ENCODE measurements at places on chromosomes 7 and 10.

DNA sequence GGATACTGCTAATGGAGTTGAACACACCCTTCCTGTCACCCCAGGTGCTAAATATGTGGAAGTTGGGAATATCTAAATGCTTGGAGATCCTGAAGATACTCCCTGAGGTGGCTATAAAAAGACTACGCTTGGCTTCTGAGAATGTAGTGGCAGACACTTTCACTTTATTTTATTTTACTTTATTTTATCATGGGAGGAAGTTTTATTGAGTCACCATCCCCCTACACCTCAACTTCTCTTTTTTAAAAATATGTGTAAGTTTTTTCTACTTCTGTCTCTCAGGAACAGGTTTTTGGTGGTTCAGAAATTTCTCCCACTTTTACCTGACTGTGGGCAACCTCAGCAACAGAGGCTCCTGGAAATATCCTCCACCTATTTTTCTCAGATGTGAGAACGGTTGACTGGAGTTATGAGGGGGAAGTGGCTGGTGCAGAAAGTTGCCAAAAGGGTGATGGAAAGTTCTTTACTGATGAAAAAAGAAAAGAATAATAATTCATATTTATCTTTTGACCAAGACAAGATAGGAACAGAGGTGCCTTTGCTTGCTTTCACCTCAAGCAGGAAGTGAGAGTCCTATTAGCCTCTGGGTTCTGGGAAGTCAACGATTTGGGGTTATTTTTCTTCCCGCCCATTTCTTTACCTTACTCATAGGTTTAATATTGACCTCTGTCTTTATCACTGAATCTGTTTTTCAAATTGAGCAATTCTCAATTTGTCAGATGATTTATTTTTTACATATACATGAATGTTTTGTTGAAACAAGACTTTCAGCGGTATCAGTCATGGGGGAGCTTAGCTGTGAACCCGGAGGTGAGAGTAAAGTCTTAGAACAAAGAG is 103.6 kb downstream of the AHR start:
- no peak for DNase-seq

- DNase-seq = no peak
Observed at GRCh38 chr10:71494980-71495381, 98.3 kb downstream of the CDH23 start.

DNA sequence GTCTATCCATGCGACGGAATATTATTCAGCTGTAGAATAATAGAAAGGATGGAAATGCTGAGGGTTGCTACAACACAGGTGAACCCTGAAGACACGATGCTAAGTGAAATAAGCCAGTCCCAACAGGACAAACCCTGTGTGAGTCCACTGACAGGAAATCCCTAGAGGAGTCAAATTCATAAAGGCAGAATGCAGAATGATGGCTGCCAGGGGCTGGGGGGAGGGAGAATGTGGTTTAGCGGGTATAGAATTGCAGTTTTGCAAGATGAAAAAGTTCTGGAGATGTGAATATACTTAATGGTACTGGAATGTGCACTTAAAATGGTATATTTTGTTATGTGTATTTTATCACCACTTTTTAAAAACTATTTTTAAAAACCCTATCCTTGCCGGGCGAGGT is 36.9 kb upstream of the DOCK1 start:
- DNase-seq = no peak

- no peak for DNase-seq
Observed at GRCh38 chr10:125548878-125549277, 134.1 kb downstream of the TEX36 start.

GRCh38 chr7:73716318-73716890 is 3.1 kb downstream of the STX1A start:
- no peak for DNase-seq

DNA sequence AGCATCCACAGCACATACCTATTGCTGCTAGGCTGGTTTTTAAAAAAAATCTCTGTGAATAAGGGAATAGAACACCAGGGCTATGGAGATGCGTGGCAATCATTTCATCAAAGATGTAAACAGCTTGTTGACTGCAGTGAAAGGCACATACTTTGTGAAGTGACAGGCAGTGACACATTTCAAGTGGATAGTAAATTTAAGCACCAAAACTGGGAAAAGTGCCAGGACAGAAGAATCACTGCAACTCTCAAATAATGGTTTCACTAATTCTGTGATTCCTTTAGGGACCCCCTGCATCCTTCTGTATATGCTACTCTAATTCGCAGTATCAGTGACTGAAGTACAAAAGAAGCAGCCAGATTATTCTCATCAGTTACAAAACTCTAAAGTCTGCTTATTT is 145.2 kb upstream of the KLF14 start:
- DNase-seq = no peak

DNA sequence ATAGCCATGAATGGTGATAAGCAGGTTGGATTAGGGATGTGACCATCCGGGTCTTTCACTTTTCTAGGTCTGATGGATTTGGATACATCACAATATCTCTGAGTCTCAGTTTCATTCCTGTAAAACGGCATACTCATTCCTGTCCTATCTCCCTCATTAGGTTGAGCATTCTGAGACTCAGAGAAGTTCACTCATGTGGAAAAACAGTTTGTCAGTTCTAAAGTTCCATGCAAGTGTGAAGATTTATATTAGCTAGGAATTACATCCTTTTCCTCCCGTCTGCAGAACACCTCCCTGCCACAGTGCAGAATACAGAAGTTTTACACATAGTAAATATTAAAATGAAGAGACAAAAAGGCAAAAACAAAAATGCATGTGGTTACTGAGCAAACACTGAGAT is 94.2 kb upstream of the SLC25A13 start:
- DNase-seq = no peak

DNA sequence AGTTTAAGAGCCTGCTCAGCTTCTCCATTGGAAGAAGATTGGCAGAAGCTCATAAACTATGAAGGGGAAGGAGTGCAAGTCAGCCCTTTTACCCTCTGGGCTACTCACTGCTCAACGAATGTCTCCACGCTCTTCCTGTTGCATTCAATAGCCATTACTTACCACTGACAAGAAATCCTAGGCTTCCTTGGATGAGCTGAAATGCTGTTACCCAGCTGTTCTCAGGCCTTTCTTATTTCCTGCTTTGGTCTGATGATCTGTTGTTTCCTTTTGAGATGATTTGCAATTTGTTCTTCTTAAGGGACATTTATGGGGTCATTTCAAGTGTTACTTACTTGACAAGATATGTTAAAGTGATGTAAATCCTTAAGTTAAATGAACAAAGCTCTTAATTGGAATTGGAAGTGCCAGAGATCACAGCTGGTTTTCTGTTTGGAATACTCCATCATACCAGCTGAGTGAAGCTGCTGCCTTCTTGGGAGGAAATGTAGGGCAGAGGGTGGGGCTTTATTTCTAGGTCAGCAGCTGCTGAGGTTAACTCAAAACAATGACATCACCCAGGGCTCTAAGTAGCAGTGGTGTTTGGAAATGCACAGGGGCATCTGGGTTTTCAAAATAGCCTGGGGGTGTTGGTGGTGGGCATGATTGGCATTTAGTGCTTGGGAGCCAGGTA is 170.0 kb downstream of the PRKCQ start:
- DNase-seq = no peak

DNA sequence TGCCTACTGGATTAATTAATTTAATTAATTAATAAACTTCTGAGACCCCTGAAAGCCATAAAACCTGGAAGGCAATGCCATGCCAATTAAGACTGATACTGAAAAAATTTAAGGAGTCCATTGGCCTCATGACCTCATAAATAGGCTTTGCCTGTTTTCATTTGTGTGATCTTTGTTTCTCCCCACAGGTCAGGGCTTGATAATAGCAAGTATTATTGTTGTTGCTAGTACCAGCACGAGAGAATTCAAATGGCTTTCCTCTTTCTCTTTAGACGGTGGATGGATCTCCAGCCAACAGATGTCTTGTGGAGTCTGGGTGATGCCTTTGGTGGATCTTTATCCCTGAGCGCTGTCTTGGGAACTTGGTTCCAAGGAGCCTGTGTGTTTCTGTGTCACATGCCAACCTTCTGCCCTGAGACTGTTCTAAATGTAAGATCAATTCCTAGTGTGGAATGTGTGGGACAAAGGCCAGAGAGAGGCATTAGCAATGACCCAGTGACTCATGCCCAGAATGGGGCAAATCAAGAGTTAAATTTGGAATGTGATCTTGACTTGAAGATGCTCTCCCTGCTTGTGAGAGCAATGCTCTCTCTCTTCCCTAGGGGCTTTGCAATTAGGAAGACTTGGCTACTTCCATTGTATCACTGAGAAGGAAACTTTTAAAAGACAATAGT is 17.7 kb downstream of the ACSM6 start:
- no peak for DNase-seq

- DNase-seq = no peak
Observed at GRCh38 chr10:112946649-112947048, 3.4 kb upstream of the TCF7L2 start.
